Cortex of kidney (tissue), 1 donor: ENCODE measurements at places on chromosomes 11 and 22.

DNA sequence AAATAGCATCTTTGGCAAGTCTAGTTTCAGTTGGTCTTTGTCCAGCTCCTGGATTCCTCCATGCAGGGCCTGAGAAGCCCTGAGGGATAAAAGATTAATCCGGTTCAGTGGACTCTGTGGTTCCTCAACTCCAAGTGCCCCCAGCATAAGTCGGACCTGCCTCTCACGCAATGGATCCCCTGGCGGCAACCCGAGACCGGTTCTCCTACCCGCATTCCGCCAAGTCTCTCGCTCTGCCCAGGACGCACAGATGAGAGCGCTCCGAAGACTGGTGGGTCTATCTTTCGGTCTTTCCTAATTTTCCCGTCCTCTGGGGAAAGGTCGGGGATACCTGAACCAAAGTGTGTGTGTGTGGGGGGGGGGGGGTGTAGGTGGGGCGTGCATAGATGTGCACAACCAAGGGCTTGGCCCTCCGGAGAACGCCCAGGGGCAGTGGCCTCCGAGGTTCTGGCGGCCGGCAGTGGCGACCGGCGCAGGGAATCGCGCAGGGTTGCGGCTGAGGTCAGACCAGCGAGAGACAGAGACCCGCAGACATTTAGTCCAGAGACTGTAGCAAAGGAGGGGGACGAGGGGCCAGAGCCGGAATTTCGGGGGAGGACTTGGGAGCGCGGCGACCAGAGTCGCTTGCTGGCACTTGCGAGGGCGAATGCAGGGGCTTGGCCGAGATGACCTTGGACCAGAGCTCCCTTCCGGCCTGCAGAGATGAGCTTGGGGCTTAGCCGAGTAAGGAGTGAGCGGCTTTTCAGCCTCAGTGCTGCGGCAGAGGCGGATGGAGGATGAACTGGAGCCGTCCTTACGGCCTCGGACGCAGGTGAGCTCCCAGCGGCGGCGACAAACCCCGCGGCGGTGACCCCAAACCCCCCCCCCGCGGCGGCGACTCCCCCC lies 712 bp upstream of the SLC2A11 start:
- DNase-seq, result no peak

GRCh38 chr11:68965901-68966853 lies 14.6 kb downstream of the MRGPRD start:
- DNase-seq, result no peak

DNA sequence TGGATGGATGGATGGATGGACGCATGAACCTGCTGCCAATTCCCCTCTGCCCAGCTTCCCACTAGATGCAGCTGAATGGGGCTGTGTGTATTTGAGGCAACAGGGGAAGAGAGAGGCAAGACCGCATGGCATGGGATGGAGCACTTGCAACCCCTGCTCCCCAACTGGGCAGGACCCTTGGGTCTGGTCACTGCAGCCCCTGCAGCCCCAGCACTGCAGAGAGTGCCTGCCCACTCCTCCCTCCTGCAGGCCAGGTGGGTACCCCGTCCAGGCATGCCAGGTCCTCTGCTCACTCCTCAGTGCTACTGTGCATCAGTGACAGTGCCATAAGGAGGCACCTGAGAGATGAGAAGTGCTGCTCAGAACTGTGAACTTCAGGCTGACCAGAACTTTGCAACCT lies 40.3 kb downstream of the OSBPL5 start:
- no peak for DNase-seq

DNA sequence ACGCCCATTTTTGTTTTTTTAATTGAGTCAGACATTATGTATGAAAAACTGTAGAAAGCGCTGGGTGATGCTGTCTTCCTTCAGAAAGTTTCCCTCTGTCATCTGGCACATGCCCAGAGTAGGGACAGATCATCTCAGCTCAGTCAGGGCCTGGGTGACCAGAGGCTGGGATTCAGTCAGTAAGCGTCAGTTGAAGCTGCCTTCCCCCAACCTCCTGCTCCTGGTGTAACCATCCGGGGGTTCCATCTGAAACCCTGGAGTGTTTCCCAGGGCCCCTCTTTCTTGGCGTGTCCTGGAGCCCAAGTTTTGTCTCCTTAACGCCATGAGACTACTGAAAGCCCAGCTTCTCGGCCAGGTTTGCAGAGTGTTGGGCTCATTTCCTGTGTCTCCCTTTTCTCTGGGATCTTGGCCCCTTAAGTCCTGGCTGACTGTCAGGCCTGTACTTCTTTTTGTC lies 10.7 kb downstream of the PPFIA1 start:
- no peak for DNase-seq

- no peak for DNase-seq
Observed at GRCh38 chr11:131042041-131042390, 125.7 kb upstream of the SNX19 start.

GRCh38 chr11:27390318-27391295 lies 27.6 kb upstream of the CCDC34 start:
- no peak for DNase-seq

- no peak for DNase-seq
Observed at GRCh38 chr11:68977781-68978625, 2.8 kb downstream of the MRGPRD start.

DNA sequence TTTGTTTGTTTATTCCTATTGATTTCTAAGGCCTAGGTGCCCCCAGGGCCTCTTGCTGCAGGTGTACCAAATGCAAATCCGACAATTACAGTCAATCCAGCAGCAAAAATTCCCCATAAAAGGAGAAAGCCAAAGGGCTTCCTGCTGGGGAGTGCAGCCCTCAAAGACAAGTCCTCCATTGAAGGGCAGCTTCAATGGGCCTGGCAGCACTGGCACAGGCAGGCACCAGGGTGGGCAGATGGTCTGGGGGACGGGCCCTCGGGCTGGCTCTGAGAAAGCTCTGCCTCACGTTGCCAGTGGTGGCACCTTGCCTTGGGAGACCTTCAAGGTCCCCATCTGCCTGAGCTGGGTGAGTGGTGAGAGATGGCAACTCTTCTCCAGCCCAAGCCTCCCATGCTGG lies 128.0 kb downstream of the DSCAML1 start:
- no peak for DNase-seq

- DNase-seq, result no peak
Observed at GRCh38 chr11:13672576-13673210, 4.2 kb downstream of the FAR1 start.

- DNase-seq, result no peak
Observed at GRCh38 chr11:30487200-30487898, 98.8 kb downstream of the MPPED2 start.

DNA sequence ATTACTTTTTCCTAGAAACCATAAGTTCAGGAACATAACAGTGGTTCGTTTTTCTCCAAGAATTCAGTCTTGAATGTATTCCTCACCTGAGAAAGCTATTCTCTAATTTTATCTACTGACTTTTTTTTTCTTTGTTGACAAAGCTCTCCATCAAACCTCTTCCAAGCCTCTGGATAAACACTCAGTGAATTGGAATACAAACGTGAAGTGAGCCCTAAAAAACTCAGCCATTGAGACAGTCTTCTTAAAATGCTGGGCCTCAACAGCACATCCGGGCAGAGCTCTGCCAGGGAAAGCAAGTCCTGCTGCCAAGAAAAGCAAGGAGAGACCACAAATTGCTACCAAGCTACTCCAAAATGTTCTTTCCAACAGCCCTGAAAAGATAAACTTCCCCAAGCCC lies 7.7 kb upstream of the SLC1A2 start:
- no peak for DNase-seq

DNA sequence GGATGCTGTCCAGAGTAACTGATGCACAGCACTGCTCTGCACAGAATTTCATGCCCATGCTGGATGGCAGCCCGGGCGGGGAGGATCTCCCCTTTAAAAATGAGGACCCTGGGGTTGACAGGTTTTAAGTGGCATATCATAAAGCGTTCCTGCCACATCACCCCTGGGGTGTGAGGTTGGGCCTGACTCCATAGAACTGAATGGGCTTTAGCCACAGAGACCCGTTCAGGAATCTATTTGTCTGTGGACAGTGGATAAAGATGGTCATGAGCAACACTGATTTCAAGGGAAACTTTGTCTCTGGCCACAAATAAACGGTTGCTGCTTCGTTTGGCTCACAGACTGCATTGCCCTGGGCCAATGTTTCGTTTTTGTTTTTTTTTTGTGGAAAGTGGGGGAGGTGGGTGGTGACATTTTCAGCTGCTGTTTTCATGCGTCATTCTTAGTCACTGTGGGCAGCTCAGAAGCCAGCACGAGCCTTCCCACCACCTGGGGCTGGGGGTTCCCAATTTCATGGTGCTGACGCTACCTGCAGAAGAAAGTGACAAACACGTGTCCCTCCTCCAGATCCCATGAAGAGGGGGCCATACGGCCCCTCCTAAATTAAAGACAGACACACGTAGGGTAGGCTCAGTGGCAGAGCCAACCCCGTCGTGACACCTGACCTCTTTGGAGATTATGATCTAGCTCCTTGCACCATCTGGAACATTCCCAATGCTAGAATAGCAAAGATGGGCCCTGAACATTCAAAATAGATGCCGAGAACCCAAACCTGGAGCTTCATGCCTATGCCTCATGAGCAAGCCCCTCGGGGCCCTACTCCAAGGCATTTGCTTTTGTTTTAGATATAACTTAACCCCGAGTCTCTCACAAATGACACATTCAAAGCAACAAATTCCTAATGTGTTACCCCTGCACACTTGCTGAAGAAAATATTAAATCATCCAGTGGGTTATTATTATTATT lies 54.8 kb upstream of the PHF21B start:
- DNase-seq, result no peak

- DNase-seq, result no peak
Observed at GRCh38 chr11:100674212-100674611, 12.9 kb upstream of the ARHGAP42 start.
